Activated T-cell treated with anti-CD3 and anti-CD28 coated beads for 48 hours (primary cell): ENCODE measurements at places on chromosomes 7 and 10.

DNA sequence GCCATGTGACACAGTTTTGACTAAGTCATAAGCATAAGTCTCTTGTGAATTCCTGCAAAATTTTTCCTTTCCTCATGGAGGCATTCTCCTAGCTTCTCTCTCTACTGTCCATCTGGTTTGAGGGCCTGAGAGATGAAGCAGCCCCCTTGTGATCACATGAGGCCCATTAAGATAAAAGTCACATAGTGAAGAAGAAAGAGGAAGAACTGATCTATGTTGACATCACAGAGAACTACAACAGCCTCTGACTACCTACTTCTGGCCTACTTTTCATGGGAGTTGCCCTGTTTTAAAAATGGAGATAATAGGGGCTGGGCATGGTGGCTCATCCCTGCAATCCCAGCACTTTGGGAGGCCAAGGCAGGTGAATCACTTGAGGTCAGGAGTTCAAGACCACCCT is 50.4 kb downstream of the TFEC start:
- no peak for DNase-seq

- DNase-seq = no peak
Observed at GRCh38 chr10:70774810-70775678, 10.1 kb downstream of the TBATA start.

- DNase-seq = peak; percentile 68
Observed at GRCh38 chr7:1086588-1087464, 1.1 kb upstream of the GPER1 start.

DNA sequence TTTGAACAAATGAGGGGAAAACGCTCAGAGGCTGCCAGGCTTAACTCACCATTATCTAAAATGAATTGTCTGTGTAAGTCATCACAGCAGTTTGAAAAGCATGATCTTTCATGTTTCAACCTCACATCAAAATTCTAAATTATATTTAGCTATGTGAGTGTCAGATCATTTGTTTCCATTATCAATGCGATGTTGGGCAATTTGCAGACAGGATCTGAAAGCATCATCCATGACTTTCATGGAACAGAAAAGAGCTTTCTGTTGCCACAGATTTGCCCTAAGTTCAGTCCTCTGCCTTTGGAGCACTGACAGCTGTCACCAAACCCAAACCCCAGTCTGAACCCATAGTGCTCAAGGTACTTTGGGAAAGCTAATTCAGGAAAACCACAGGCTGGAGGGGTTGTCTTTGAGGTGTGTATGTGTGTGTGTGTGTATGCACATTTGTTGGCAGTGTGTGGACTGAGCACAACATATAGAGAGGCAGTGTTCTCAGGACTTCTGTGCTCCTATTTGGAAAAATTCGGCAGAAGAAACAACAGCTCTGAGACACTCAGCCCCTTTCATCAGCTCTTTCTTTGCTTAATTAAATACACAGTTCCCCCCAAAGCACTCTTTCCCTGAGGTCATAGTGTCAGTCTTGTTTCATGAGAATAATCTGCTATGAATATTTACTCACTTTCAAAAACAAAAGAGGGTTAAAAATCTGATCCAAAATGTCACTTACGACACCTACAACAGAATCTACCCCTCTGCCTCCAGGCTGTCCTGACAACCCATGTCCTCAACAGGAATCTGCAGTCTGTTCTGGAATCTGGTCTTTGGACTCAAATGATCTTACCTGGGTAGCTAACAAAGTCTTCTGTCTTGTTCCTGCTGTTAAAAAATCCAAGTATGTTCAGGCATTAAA is 188.5 kb upstream of the KLF14 start:
- no peak for DNase-seq

- DNase-seq = no peak
Observed at GRCh38 chr7:71716690-71717089, 584.7 kb downstream of the GALNT17 start.

- no peak for DNase-seq
Observed at GRCh38 chr10:109924087-109924486, 776 bp upstream of the XPNPEP1 start.

- DNase-seq = no peak
Observed at GRCh38 chr10:19578571-19578970, 237.7 kb upstream of the PLXDC2 start.
